ENCODE measurements at places on chromosomes 7 and 10.

GRCh38 chr10:117899181-117899683 lies 147.5 kb downstream of the RAB11FIP2 start:
- no peak for DNase-seq

DNA sequence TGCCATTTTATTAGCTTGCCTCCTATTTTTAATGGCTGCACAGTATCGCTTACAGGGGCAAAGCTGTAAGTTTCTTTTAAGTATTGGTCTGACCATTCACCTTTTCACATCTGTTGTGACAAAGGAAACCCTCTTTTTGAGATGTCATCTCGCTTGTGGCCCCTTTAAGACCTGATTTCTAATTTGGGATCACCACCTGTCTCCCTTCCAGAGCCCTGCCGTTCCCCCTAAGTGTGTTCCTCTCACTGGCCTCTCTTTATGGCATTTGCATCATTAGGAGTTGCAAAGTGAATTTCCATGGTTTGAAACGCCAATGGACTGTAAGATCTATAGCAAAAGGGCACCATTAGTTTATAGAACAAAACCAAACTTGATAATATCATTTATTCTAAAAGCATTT lies 1.4 kb downstream of the EPDR1 start:
- no peak for DNase-seq

- DNase-seq, result no peak
These were observed 27.7 kb upstream of the TM9SF3 start for GRCh38 chr10:96614515-96614914.

GRCh38 chr10:133440633-133441285 lies 13.0 kb upstream of the SCART1 start:
- DNase-seq, result no peak

DNA sequence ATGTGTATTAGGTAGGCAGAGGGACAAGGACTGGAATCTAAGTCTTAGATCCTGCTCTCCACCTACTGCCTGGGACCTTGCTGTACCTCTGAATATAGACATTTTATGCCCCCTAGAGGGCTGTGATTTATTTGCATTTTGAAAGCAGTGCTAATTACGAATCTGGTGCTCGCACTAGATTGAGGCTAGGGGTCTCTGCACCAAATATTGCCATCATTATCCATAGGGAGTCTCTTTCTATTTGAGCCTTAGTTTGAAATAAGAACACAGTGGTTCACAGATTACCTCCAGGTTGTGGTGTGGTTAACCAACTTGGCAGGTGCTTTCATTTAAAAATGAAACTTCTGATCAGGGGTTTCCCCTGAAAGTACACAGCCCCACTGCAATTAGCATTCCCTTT lies 41.8 kb downstream of the CNNM1 start:
- no peak for DNase-seq

DNA sequence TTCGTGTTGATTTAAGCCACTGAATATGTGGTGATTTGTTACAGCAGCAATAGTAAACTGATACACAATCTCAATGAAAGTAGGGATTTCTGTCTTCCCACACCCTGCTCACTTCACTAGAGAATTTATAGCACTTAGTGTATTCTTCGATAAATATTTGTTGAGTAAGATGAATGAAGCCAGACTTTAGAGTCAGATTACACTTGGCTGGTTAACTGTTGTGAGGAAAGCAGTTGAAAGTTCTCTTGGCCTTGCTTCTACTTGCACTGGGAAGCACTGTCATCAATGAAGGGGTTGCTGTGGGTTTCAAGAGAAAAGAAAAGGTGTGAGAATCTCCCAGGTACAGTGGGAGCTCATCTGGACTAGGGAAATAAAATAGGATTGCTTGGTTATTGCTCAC lies 82.1 kb upstream of the IGFBP3 start:
- DNase-seq, result no peak

DNA sequence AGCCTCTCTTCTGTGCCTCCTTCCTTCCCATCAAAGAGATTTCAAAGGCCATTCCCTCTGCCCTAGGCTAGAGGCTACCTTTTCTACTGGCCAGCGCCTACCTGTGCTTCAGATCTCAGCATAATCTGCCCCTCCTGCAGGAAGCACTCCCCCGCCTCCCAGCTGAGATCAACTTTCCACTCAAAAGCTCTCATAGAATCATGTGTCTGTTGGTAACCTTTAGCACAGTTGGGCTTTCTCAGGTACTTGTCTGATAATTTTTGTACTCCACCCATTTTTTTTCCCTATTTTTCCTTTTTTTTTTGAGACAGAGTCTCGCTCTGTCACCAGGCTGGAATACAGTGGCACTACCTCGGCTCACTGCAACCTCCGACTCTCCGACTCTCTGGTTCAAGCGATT lies 231.0 kb upstream of the PRSS58 start:
- no peak for DNase-seq

DNA sequence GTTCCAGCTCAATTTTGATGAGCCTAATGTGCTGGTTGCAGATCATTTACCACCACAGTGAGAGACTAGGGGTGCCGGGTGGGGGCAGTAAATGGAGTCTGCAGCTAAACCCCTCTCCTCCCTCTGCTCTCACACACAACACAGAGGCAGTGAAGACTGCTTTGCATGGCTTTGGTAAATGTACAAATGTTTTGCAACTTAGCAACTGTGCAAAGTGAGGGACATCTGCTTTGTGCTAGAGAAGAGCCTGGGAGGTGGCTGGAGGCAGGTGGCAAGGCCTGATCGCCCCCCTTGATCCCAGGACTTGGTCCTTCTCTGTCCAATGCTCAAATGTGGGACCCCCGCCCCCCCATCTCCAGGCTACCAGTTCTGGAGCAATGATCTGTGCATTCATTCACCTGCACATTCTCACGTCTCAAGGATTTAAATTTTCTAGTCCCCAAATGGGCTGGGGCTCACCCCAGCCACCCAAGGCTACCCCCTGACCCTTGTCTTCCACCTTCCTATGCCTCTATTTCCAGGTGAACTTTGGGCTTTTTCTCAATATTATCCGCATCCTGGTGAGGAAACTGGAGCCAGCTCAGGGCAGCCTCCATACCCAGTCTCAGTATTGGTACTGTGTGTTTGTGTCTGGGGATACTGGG lies 11.6 kb downstream of the GHRHR start:
- DNase-seq, result no peak

- no peak for DNase-seq
These were observed 196.2 kb downstream of the BAMBI start for GRCh38 chr10:28873540-28873939.

DNA sequence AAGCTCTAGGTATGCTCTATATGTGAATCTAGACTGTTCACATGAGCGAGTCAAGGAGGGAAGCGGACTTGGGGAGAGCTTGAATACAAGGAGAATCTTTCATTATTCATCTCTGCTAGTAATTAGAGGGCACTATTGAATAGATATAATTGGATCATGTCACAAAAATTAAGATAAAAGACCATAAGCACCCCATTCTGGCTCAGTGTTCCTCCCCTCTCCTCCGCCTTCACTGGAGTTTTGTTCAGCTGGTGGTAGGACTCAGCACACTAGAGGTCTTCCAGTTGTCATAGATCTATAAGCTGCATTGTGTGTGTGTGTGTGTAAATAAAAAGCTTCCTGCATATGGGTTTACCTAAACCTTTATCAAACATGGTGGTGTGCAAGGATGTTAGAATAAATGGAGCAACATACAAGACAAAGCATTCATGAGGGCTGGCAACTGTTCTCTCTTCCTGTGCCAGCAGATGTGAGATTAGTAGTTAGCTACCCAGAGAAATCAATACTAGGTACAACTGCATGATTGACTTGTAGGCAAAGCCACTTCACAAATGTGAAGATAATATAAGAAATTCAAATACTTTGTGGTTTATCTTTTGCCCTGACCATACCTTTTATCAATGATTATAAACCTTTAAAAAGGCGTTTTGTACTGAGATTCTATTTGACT lies 142.6 kb downstream of the CREB5 start:
- no peak for DNase-seq

DNA sequence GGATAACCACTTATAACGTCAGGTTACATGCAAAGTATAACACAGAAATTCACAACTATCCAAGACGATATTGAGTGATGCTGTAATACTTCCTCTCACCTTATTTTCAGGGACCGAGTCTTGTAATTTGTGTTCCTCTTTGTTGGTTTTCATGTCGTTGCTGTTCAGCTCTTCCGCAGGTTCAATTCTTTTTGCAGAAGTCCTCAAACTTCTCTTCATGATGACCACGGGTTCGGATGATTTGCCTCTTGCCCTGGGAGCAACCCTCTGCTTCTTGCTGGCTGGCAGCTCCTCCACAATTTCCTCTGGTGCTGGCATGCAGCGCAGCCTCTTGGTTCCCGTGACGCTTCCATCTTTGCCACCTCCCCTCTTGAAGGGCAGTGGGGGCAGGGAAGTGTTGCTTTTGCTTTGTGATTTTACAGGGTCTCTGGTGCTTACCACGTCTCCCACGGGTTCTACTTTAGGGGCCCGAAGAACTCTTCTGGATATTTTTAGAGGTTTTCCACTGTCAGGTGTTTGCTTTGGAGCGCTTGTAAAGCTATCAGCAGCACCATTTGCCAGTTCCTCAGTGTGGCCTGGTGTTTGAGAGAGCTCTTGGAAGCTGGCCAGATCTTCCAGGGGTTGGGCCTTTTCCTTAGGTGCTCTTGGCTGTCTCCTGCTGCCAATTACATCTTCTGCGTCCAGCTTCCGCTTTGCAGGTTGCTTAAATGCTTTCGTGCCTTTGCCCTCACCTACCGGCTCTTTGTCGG lies 23.6 kb downstream of the MKI67 start:
- DNase-seq, result no peak

DNA sequence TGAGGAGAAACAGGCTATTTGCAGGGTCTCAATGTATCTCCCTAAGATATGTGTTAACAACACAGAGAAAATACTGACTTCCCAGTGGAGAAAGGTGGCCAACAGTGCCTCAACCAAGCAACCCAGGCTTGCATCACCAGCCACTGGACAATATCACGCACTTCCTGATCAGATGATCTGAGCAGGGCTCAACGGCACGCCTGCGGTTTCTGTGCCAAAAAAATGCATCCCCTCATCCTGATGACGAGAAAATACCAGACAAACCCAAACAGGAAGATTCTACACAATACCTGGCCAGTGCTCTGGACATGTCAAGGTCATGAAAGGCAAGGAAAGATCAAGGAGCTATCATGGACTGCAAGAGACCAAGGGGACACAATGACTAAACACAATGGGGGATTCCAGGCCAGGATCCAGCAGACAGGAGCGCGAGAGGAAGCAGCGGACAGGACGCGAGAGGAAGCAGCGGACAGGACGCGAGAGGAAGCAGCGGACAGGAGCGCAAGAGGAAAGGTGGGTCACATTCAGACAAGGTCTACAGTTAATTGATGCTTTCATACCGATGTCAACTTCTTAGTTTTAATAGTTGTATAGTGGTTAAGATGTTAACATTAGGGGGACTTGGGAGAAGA lies 51.1 kb downstream of the GNA12 start:
- no peak for DNase-seq

DNA sequence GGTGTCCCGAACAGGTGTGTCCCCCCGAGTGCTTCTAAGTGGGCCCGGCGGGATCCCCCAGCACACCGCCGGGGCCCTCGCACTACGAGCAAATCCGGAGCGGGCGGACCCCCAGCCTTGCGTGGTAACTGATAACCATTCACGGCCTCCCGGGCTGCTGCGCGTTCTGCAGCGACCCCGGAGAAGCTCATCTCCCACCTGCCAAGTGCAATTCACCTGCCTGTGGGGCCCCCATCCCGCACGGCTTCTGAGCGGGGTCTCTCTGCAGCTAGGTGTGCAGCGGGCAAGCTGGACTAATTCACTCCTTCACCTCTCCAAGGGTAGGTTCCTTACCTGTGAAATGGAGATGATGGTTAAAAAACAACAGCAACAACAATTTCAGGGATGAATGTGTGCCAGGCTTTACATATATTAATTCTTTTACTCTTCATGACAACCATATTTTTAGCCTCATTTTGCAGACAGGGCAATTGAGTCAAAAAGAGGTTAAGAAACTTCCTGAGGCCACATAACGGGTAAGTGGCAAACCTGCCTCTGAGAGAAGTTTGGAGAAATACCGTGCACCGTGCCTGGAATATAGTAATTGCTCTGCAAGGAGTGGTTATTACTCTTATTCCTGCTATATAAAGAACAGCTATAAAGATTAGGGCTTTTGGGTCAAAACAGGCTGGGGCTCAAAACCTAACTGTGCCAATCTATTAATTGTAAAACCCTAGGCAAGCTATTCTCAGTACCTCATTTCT lies 652 bp upstream of the PODXL start:
- DNase-seq, result peak; percentile 64

- DNase-seq, result no peak
These were observed 167.4 kb downstream of the TMEM26 start for GRCh38 chr10:61285749-61286148.

DNA sequence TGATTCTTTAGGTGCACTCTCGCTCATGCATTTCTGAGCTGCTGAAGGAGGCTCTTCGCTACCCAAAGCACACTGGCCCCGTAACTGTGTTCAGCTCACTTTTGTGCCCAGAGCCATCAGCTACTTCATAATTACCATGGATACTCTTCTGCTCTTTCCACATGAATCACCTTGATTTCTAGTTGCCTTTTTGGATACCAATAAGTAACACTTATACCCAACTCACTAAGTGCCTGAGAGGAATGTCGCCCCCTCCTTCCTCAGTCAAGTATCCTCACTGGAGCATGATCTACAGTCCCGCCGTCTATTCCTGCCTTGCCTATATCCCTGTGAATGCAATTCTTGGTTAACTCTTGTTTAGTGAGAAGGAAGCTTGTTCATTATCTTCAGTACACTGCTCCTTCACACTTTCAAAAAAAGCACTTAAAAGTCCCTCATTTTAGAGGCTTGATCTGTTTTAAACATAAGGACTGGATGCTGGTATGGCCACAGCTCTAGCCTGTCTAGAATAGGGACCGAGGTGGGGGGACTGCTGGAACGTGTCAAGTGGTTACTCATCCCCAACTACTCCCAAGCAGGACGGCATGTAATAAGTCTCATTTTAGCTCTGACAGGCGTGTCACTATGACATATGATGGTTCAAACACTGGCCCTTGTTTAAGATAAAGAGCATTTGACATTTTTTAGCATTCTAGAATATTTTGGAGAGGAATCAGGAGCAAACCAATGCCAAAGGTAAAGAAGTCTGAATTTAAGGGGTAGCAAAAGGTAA lies 23.7 kb downstream of the SVIL start:
- DNase-seq, result no peak

- DNase-seq, result no peak
These were observed 11.8 kb downstream of the MOSPD3 start for GRCh38 chr7:100623951-100624824.

DNA sequence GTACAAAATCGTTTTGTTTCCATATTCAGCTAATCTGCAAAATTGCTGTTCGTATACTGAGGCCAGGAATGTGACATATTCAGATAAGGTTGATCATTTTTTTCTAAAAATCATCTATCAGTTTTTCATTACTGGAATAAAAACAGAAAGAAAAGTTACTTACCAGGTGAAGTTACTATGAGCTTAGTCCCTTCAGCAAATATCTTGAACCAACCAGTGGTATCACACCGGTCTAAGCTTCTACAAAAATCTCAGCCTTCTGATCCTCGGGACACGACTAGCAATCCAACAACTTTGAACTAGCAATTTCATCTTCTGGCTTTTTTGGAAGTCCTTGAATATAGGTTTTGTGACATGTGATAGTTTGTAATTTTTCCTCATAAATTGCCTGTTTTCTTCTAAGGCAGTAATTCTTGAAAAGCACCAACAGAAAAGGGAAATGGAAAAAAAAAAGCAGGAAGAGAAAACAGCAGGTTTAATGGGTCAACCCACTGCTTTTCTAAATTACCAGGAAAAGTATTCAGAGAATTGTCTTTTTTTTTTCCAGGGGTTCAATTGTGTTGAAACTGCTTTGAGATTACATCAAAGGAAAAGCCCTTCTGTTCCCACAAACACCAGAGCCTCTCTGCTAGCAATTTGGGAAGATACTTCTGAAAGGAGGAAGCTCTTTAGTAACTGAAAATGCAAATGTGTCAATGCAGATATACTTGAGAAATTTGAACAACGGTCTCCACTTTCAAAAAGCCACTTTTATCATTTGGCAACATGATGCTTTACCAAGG lies 2.9 kb upstream of the TARP start:
- no peak for DNase-seq

Data from NCI-H2227 treated with DMSO at 0.1 percent for 48 hours (cell line).